ENCODE measurements at places on chromosomes 3 and 15. TPM values are rescaled to one million over a fixed set of nuclear protein-coding genes. Genes with fewer than 3 reads are reported as not detected.

GRCh38 chr15:41921639-41922038 is 27.8 kb upstream of the SPTBN5 start:
- no peak overlapping the region for H3K4me3 ChIP-seq
- H3K36me3 ChIP-seq: peaks cover 62% of the 10 kb centered on the region
- peaks cover 64% of the 10 kb centered on the region for H3K4me1 ChIP-seq

DNA sequence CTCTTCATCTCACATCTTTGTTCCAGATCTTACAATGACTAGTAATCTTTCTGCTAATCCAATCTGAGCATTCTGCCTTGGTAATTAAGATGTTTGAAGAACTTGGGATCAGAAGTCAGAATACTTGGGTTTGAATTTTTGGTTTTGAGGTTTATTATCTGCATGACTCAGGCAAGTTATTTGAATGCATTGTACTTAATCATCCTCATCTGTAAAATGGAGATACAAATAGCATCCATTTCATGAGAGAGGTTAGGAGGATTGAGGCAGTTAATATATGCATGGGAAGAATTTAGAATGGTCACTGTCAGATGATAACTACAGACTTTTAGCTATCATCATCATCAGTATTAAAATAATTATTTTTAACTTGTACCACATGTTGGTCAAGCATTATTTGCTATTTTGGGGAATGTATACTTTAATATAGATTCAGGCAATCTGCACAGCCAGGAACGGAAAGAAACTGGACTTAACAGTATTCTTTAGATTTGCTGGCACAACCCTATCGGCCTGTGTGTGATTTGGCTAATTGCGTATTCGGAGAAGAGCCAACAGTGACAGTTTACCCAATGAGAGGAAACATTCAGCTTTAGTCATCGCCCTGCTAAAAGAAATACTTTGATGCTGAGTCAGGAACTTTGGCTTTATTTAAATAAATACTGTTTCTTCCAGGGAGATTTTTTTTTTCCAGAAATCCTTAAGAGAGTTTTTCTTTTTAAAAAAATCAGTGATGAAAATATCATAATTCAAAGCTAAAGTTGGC is 600.0 kb downstream of the ROBO1 start:
- H3K4me3 ChIP-seq: no peak overlapping the region
- H3K36me3 ChIP-seq: no peaks in the 10 kb centered on the region
- DNase-seq: no peak
- no peak overlapping the region for H3K27ac ChIP-seq

DNA sequence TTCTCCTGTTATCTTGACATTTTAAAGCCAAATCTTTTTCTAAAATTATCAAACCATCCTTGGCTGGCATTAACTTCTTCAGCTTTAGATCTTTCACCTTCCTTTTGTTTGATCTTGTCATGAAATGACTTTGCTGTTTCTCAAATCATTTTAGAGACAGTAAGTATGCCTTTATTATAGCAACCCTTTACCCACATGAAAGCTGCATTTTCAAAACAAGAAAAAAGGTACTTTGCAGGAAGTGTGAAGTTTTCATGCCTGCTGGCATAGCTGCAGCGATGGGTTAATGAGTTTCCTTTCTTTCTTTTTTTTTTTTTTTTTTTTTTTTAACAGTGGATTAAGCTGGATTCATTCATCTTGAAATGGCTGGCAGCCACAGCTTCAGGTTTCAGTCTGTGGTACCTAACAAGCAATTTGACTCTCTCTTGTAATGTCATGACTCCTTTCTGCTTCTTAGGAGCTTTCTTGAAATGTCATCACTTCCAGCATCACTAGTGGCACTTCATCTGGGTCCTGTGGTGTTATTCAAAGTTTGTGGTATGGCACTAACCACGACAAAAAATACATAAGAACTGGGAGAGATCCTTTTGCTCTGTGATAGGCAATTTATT is 18.8 kb downstream of the SLC25A26 start:
- H3K27ac ChIP-seq: no peak overlapping the region
- H3K4me3 ChIP-seq: no peak overlapping the region
- peaks cover 56% of the 10 kb centered on the region for H3K36me3 ChIP-seq
- H3K27me3 ChIP-seq: no peaks in the 10 kb centered on the region

MUC20 gene
- total RNA-seq: 4.6 TPM
